Activated naive CD8-positive, alpha-beta T cell treated with anti-CD3 and anti-CD28 coated beads for 36 hours (primary cell): ENCODE measurements at places on chromosomes 2 and 18. TPM values are rescaled to one million over a fixed set of nuclear protein-coding genes. Genes with fewer than 3 reads are reported as not detected.

GRCh38 chr2:174667250-174667860 is 69.8 kb upstream of the WIPF1 start:
- DNase-seq, result no peak

DNA sequence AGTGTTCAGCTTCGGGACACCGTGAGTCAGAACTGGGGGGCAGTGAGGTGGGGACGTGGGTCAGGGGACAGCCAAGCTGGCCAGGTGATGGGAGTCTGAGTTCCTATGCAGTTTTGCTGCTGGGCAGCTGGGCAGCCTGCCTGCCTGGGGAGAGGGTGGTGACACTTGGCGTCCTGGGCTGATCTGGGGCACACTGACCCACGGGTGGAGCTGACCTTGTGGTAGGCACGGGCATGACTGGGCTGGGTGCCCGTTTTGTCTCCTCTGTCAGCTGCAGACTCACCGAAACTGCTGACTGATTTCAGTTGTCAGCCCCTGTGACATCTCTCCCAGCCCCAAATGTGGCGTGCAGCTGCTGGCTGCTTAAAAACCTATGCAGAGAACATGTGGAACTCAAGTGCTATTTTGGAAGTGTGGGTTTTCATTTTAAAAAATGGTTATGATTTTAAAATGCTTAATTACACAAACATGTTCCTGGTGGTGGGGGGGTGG is 32.6 kb upstream of the E2F6 start:
- DNase-seq, result no peak

- DNase-seq, result no peak
Measured at GRCh38 chr2:196675963-196676362, 36.4 kb downstream of the CCDC150 start.

DNA sequence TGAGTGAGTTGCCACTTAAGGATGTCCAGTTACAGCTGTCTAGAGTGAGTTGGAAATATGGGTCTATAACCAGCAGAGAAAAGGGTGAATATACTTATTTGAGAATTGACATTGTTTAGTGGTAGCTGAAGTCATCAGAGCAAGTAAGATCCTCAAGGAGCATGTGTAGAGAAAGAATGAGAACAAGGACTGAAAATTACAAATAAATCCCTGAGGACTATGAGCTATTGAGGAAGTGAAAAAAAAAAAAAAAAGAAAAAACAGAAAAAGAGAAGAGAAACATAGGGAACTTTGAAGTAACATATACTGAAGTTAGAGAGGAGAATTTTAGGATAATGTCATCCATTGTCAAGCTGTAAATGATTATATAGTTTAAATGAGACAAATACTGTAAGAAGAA is 134.0 kb upstream of the CCDC68 start:
- no peak for DNase-seq

DNA sequence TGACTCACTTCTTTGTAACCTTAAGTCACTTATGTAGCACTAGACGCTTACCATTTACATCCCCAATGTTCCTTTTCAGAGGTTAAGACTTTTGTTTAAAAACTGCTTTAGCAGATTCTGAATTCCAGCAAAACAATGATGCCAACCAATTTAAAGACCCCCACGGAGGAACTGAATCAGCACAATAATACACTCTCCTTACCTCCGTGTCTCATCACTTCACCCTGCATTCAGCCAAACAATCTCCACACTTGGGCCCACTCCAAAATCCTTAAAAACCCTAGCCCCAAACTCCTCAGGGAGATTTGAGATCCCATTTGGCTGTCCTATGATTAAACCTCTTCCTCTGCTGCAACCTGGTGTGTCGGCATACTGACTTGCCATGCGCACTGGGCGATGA is 153.9 kb downstream of the B3GNT2 start:
- DNase-seq, result no peak

GRCh38 chr2:122273785-122274419 is 518.5 kb downstream of the TSN start:
- no peak for DNase-seq

- DNase-seq, result no peak
Measured at GRCh38 chr18:5439986-5440696, 103.7 kb downstream of the EPB41L3 start.

- no peak for DNase-seq
Measured at GRCh38 chr2:176612736-176613135, 343.5 kb downstream of the MTX2 start.

- DNase-seq, result no peak
Measured at GRCh38 chr2:237614151-237614720, 13.2 kb upstream of the LRRFIP1 start.

- no peak for DNase-seq
Measured at GRCh38 chr2:63821396-63821795, 20.3 kb upstream of the UGP2 start.

- no peak for DNase-seq
Measured at GRCh38 chr2:64599469-64599868, 54.2 kb downstream of the SERTAD2 start.

DNA sequence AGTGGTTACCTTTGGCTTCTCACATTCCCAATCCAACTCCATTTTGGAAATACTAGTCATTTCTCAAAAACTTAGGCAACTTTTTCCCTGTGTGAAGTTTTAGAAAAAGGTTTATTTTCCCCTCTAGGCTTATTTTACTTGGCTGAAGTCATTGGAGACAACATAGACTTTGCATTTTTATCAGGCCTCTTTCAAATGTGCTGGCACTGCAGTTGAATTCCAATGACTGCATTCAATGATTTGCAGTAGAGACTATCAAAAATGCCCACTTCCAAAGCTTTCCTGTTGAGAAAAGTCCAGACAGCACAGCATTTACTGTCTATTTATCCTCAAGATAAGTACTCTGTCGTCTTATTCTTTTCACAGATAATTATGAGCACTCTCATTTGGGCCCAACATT is 70.1 kb downstream of the ONECUT2 start:
- DNase-seq, result no peak

- DNase-seq, result no peak
Measured at GRCh38 chr2:910698-911097, 40.0 kb upstream of the SNTG2 start.

- no peak for DNase-seq
Measured at GRCh38 chr2:238525990-238526389, 99.3 kb downstream of the ASB1 start.

- no peak for DNase-seq
Measured at GRCh38 chr2:128685841-128686496, 367.3 kb upstream of the HS6ST1 start.

DNA sequence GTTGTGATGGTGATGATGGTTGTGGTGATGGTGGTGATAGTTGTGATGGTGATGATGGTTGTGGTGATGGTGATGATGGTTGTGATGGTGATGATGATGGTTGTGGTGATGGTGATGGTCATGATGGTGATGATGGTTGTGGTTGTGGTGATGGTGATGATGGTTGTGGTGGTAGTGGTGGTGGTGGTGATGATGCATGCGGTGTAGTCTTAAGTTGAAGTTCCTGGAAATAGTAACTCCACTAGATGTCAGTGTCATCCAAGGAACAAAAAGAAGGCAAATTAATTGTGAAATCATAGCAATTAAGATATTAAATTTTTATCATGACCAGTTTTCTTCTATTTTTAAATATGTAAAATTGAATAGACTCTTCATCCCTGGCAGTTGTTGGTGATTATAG is 309.2 kb downstream of the AGAP1 start:
- no peak for DNase-seq

GRCh38 chr2:230774348-230774951 is 61.8 kb downstream of the CAB39 start:
- DNase-seq, result no peak

DNA sequence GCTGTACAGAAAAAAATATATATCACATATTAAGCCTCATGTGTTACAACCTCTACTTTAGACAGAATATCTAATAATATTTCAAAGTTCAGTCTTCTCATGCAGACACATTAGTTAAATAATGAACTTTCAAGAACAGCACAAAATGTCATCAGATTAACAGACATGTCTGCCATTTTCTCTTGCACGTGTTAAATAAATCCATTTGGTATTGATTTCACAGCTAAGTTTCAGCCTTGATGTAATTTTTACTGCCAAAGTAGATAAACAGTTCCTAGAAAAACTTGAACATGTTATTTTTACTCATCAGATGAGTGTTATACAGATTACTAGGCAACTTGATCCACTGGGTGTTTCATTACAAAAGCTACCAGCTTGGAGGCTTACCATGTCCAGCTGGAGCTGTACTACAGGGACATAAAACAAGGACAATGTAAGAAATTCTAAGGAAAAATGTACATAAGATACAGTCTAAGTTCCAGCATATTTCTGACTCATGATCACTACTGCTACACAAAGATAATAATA is 290.7 kb upstream of the DDX18 start:
- no peak for DNase-seq

DNA sequence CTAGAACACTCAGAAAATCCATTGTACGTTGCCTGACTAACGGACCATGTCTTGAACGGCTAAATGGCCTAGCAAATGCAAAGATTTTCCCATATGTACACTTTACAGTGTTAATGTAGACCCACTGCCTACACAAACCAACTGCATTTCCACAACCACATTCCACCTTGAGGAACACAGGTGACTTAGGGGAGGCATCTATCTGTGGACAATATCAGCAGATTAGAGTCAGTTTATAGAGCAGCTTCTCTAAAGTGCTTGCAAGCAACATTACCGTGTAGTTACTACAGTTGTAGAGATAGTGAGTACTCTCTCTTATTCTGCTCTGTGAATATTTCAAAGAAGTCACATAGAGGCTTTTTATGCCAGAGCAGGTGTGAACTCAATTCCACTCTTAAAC is 139.6 kb downstream of the TCF4 start:
- no peak for DNase-seq

- no peak for DNase-seq
Measured at GRCh38 chr18:2223849-2224248, 347.5 kb downstream of the METTL4 start.

DNA sequence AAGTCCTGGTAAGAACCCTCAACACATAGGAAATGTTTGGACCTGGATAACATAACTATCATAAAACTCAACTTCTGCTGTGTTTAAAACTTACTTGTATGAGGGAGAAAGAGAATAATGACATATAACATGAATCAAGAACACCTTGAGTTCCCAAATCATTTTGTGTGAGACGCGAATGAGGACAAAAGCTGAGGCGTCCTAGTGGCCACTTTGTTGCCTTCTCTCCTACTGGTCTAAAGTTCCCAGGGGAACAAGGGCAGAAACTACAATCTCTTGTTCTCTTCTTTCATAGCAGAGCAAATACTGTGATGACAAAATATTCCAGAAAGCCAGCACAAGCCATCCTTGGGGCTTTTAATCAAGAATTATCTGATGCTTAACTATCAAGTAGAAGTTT is 8.3 kb upstream of the LCT start:
- no peak for DNase-seq

DNA sequence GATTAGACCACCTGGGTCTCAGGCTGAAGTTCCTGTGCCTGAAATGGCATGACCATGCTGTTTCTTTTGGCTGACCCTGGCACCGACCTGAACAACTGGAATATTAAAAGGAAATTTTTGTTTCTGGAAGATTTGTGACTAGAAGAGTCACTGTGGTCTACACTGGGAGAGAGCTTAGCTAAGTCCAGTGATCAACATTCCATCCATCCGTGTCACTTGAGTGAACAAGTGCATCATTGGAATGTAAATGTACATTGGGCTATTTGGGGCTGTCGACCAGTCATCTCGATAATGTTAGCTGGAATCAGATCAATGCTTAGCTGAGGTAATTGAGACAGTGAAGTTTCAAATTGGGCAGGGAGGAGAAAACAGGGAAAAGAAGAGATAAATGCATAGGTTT is 95.4 kb upstream of the CCDC85A start:
- DNase-seq, result no peak

- DNase-seq, result no peak
Measured at GRCh38 chr2:218877331-218877730, 3.3 kb upstream of the WNT10A start.

DNA sequence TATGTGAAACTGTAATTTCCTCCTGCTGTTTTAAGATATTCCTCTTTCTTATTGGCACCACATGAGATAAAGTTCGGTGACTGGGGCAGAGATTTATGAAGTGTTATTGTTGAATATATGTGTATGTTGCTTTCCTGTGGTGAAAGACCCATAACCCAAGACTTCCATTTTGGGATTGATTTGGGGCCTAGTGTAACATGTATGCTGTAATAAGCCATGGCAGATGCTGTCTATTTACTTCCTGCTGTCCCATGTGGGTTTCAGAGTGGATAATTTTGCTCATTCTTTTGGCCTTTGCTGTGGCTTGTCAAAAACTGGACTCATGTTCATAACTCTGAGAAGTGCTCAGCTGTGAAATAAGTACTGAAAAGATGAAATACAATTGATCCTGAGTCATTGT is 10.8 kb upstream of the MYO1B start:
- DNase-seq, result no peak

GRCh38 chr2:143696651-143697050 is 567.4 kb downstream of the ARHGAP15 start:
- no peak for DNase-seq

DNA sequence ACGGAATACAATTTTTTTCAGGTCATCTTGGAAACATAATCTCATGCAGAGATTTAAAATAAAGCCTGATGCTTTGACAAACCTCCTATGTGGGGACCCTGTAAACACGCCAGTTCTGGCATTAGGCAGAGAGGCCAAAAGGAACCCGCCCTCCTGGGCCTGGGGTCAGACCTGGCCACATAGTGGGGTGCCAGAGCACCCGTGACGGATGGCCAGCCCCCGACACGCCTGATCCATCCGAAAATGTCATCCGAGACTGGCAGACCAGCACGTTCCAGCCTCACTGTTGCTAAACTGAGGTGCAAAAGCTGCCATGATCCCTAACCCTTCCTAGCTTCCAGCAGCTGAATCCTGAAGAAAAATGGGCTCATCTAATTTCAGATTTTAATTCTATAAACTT is 222.6 kb upstream of the SALL3 start:
- no peak for DNase-seq

DNA sequence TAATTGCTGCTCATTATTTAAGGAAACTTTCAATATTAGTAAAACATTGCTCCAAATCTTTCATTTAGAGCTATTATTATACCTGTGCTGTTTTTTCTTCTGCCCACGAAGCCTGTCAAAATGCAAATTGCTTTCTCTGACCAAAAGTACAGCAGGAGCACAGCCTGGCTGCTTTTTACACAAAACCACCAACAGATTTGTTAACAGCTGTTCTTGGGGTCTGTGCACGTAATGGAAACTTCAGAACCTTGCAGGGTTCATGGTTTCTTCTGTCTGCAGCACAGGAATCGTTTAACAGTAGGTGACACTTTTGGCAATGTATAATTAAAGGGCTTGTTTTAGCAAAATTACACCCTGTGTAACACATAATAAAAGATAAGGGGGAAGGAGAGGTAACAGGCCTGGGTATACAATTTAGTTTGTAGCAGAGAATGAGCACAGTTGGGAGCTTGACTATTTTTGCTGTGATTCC is 447.3 kb downstream of the KCNJ3 start:
- no peak for DNase-seq

- no peak for DNase-seq
Measured at GRCh38 chr2:241885946-241886643, 16.6 kb downstream of the RTP5 start.

GRCh38 chr2:96097441-96097840 is 18.9 kb downstream of the ADRA2B start:
- no peak for DNase-seq

GRCh38 chr2:240460781-240461431 is 25.4 kb downstream of the GPC1 start:
- DNase-seq, result no peak

The EVX2 gene
- total RNA-seq, result not detected

The AGXT gene
- total RNA-seq, result not detected

The GCG gene
- total RNA-seq, result not detected

The KCNJ13 gene
- total RNA-seq, result not detected

The CHRNA1 gene
- total RNA-seq, result not detected

The ATF2 gene
- total RNA-seq, result 44.5 TPM

The HNMT gene
- total RNA-seq, result not detected

The NAT8 gene
- not detected for total RNA-seq

The RAB27B gene
- not detected for total RNA-seq

The MYL1 gene
- total RNA-seq, result not detected

The SCN2A gene
- total RNA-seq, result 0.04 TPM
